PC-3 (cell line): ENCODE measurements at places on chromosomes 7 and 10. TPM values are rescaled to one million over a fixed set of nuclear protein-coding genes. Genes with fewer than 3 reads are reported as not detected.

DNA sequence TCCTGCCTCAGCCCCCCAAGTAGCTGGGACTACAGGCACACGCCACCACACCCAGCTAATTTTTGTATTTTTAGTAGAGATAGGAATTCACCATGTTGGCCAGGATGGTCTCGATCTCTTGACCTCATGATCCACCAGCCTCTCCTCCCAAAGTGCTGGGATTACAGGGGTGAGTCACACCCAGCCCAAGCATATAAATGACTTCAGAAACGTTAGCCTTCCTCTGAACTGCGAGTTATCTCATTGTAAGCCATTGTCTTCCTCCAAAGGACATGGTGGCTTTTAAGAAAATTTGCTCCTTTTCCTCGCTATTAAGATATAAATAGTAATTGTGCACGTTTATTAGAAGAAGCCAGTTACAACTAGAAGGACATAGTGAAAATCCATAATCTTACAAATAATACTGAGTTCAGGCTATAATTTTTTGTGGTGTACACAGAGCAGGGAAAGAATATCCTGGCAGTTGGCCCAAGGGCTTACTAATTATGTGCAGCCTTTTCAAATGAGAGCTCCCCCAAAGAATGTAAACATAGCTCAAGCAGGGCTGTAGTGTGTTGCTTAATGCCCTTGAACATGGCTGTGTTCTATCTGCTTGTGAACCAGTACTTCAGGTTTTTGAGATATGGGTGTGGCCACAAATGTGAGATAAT, 495.8 kb downstream of the PARD3 start:
- peak; percentile 100 for DNase-seq

- peak; percentile 90 for DNase-seq
Observed at GRCh38 chr10:79239275-79239779, 107.9 kb upstream of the PPIF start.

GRCh38 chr7:70700055-70700940, 431.6 kb upstream of the GALNT17 start:
- DNase-seq: no peak

- no peak for DNase-seq
Observed at GRCh38 chr7:140881507-140882228, 43.1 kb downstream of the BRAF start.

DNA sequence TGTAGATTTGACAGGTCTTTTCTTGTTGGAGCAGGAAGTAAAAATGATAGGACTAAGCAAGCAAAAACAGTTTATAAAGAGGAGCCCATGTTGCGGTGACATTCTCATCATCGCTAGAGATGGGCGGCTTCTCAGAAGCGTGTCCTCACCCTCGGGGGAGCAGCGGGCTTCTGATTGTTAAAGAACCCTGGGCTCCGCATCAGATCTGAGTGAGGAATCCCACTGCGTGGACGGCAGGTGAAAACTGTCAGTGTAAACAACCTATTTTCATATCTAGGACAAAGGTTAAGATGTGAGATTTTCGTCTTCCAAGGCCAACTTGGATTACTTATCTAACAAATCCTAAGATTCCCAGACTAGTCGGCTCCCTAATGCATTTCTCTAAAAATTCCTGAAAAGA, 177.6 kb downstream of the ADARB2 start:
- DNase-seq: no peak

GRCh38 chr7:144957998-144958397, 122.1 kb upstream of the TPK1 start:
- DNase-seq: no peak

- no peak for DNase-seq
Observed at GRCh38 chr10:72065439-72066025, 22.8 kb downstream of the SPOCK2 start.

GRCh38 chr7:23396222-23397015, 73.9 kb downstream of the IGF2BP3 start:
- no peak for DNase-seq

GRCh38 chr10:120738658-120739057, 112.5 kb upstream of the WDR11 start:
- no peak for DNase-seq

DNA sequence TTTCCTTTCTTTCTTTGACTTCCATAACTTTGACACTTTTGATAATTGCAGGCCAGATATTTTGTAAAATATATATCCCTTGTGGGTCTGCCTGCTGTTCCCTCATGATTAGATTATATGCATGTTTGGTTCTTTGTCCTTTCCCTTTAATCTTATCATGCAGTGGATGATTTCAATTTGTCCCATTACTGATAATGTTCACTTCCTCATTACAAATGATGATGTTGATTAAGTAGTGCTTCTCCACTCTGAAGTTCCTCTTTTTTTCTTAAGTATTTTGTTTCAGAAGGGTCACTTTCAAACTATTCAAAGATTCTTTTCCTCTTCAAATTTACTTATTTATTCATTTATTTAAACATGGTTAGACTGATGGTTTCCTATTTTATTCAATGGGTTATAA, 898.1 kb downstream of the XPNPEP1 start:
- no peak for DNase-seq

DNA sequence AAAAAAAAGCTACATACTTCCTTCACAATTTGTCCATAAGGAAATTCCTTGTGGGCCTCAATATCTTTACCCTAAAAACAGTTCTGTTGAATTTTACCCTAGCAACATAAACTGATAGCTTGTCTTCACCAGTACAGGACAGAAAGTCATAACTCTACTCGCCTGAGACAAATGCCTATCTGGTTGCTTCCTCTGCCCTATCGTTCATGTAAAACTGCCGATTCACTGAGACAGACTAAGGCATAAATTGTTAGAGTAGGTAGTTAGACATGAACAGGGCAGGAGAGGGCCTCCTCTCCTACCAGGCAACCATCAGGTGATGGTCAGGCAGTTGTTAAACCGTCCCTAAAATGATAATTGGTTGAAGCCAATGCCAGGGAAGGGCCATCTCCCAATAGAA, 25.0 kb downstream of the IFIT3 start:
- DNase-seq: no peak

GRCh38 chr7:138186951-138187351, 110.7 kb downstream of the AKR1D1 start:
- DNase-seq: peak; percentile 45

- DNase-seq: no peak
Observed at GRCh38 chr10:107583974-107584373, 419.5 kb upstream of the SORCS1 start.

DNA sequence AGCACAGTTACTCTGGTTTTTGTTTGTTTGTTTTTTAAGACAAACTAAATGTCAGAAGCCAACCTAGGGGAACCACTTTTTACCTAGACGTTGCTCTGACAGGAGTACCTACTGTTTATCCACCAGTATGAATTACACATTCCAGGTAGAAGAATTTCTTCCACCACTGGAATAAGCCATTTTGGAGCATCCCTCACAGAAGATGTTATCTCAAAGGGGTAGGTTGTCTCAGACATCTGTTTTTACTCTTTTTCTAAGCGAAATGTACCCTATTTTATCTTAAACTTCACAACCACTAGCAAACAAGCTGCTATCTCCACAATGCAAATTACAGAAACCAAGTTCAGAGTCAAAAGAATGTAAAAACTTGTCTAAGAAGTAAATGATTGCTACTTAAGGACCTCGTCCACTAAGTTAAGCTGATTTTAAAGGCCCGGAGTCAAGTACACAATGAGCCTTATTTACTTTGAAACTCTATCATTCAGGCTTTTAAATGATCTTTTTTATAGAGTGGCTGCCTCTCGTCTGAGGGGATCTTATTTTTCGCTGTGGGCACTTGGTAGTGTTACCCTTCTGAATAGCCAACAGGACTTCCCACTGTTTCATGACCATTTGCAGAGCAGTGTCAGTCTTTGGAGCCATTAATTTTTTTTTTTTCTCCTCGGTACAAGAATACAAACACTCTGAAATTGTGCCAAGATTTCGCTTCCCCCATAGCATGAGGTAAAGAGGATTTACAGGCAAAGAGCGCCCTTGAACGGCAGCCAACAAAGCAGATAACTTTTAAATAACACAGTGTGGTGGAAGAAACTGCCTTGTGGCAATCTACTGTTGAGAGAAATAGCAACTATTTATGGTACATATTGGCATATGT, 15.7 kb upstream of the ARMC3 start:
- no peak for DNase-seq

GRCh38 chr10:4909118-4909517, 54.1 kb upstream of the AKR1C1 start:
- DNase-seq: no peak

GRCh38 chr7:30147785-30148184, 13.0 kb downstream of the MTURN start:
- DNase-seq: no peak

DNA sequence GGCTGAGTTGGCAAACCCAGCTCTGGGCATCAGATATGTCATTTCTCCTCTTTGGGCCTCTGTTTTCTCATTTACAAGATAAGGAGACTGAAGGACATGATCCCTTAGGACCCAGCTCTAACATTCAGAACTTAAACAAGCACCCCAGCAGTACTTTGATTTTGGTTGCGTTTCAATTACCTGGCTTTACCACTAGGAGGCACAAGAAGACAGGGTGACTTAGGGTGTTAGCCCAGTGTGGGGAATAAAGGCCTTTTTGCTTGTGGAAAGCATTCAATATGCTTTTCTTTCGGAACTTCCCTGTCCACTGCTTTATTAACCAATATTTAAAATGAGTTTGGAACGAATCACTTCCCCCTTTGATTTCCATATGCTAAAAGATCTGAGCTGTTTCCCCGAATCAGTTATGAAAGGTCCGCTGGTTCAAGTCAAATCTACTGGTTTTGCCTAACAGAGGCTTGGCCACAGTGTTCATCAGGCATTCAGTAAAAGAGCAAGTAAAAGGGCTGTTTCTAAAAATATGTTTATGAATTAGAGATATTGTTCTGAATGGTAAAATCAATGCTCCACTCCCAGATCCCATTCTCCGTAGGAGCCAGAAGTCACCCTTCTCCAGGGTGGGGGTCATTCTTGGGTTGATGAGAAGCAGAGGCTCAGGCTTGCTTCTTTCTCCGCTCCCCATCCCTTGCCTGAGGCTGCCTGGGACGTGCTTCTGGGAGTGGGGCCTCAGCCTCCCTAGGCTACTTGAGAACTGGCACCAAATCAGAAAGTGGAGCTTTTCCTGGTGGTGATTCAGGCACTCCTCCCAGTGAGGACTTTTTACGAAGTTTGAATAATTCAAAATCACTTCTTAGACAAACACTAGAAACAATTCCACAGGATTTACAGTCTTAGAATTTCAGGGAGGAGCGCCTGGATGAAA, 105.5 kb downstream of the MYOF start:
- DNase-seq: peak; percentile 88

DNA sequence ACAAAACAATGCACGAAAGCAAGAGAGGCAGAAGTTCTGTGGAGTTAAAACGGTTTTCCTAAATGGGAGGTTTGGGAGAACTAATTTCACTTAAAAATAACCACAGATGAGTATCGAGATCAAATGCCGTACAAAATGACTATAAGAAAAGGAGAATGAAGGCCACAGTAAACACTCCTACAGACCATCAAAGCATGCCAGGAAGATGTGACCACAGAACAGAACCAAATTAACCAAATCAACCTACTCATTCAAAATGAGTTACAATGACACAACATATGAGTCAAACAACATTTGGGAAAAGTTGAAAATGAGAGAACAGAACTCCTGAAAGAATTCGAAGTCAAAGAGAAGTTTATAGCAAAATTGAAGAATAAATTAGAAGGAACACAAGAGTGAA, 24.3 kb upstream of the DOCK1 start:
- DNase-seq: no peak

GRCh38 chr10:131006458-131007256, 304.9 kb downstream of the TCERG1L start:
- no peak for DNase-seq

DNA sequence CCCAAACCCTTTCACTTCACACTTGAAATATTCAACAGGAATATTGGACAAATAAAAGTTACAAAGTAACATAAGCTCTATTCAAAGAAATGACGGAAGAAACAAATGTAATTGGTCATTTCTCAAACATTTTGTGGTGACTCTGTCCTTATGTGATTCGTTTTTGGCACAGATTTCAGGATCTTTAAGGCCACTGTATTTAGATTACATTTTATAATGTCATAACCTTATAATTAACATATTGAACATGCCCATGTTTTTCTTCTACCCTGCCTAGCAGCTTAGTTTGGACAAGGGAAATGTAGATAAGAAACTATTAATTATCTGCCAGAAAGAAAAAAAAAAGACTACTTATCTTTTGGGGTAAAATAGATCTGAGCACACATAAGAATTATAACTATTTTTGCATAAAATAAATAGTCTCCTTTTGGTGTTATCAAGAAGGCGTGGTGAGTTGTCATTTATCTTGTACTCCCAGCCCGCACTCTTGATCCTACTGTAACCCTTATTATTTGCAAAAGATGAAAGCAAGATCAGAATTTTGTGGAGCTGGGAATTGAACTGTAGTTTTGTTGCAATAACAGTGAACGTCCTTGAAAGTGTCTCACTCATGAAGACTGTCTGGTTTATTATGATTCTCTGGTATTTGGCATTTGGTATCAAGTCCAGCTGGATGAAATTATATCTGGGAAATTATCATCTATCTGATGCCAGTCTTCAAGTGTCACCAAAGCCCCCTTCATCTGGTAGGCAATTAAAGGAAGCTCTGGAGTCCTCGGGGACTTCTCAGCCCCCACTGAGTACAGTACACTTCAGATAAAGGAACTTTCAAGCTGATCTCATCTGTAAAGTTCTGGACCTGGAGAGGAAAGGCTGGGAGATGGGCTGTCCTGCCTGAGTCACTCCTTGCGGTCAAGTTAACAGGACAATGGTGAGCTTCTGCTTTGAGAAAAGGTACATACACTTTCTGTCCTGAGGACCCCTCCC, 175.7 kb upstream of the INHBA start:
- DNase-seq: no peak

DNA sequence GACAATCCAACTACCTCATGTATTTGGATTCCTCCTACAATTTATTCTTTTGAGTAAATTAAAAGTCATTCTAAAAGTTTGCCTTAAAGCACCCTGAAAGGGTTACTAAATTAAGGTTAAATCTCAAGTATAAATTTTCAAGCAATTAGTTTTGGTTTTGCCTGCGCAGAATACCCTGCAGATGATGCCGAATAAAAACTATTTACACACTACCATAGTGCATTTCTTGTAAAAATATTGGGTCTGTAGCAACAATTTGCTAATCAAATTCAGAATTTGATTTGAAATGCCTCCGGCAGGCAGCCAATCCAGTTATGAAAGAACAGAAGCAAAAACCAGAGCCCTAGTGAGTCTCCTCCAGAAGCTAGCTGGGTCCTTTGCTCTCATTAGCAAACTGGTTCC, 122.2 kb downstream of the TWIST1 start:
- DNase-seq: no peak

Gene AKR1C3
- 15.8 and 24.0 TPM in 2 replicates for total RNA-seq

Gene PTPRZ1
- not detected in 2 replicates for total RNA-seq

Gene SPDYE9
- total RNA-seq: not detected in 2 replicates

Gene COBL
- 8.6 and 8.8 TPM in 2 replicates for total RNA-seq

Gene ATOH7
- 1.1 TPM in 1 of 2 replicates, not detected in the other for total RNA-seq

Gene ZNF425
- 1.6 and 2.0 TPM in 2 replicates for total RNA-seq

Gene PPP1R3A
- total RNA-seq: not detected in 2 replicates

Gene CDK1
- total RNA-seq: 166 and 202 TPM in 2 replicates

Gene CPN1
- not detected in 2 replicates for total RNA-seq

Gene TBATA
- total RNA-seq: not detected in 2 replicates

Gene GDF10
- total RNA-seq: not detected in 2 replicates

Gene STEAP1
- 15.7 and 21.2 TPM in 2 replicates for total RNA-seq

Gene CALML5
- not detected in 2 replicates for total RNA-seq

Gene GIMAP4
- total RNA-seq: not detected in 2 replicates

Gene TMEM225B
- total RNA-seq: not detected in 2 replicates

Gene GDF2
- not detected in 2 replicates for total RNA-seq
